Airway epithelial cell (primary cell): ENCODE measurements at places on chromosomes 12 and 14. TPM values are rescaled to one million over a fixed set of nuclear protein-coding genes. Genes with fewer than 3 reads are reported as not detected.

Gene CLEC6A
- total RNA-seq = not detected in 2 replicates

Gene ADAM21
- 0.14 and 1.2 TPM in 2 replicates for total RNA-seq

Gene RASAL1
- total RNA-seq = 0.60 and 1.1 TPM in 2 replicates

Gene NAV3
- 0.74 and 3.0 TPM in 2 replicates for total RNA-seq

Gene CLEC14A
- 0.05 TPM in 1 of 2 replicates, not detected in the other for total RNA-seq

Gene DNAH10
- total RNA-seq = 0.07 TPM in 1 of 2 replicates, not detected in the other

Gene IKZF4
- total RNA-seq = 2.2 and 4.6 TPM in 2 replicates

Gene RNFT2
- total RNA-seq = 0.14 and 1.1 TPM in 2 replicates

Gene NGB
- 0.23 TPM in 1 of 2 replicates, not detected in the other for total RNA-seq

Gene GPRC5D
- total RNA-seq = not detected in 2 replicates

Gene MSRB3
- total RNA-seq = 0.93 and 2.1 TPM in 2 replicates

Gene NTF3
- not detected in 2 replicates for total RNA-seq

Gene KSR2
- not detected in 2 replicates for total RNA-seq

Gene P2RX7
- total RNA-seq = 0.05 and 0.56 TPM in 2 replicates

Gene OR4N5
- total RNA-seq = not detected in 2 replicates

Gene CLMN
- total RNA-seq = 4.1 and 5.7 TPM in 2 replicates

Gene KRT83
- not detected in 2 replicates for total RNA-seq

Gene NFE2
- not detected in 2 replicates for total RNA-seq

Gene RBP5
- total RNA-seq = not detected in 2 replicates

Gene ARG2
- total RNA-seq = 9.7 and 18.3 TPM in 2 replicates

Gene HCAR3
- total RNA-seq = 0.70 and 2.0 TPM in 2 replicates

Gene TAS2R9
- total RNA-seq = not detected in 2 replicates

Gene WNT5B
- total RNA-seq = 5.8 and 8.7 TPM in 2 replicates

Gene CIPC
- total RNA-seq = 13.1 and 16.5 TPM in 2 replicates

Gene TOMM20L
- not detected in 2 replicates for total RNA-seq

Gene MORN3
- 0.21 TPM in 1 of 2 replicates, not detected in the other for total RNA-seq

Gene CACNA2D4
- 0.71 TPM in 1 of 2 replicates, not detected in the other for total RNA-seq

Gene EIF5
- total RNA-seq = 117 and 136 TPM in 2 replicates

Gene SELPLG
- total RNA-seq = 0.28 and 0.42 TPM in 2 replicates

Gene MIP
- not detected in 2 replicates for total RNA-seq

Gene RFLNA
- not detected in 2 replicates for total RNA-seq

Gene ASCL1
- not detected in 2 replicates for total RNA-seq

Gene FBLN5
- total RNA-seq = 1.9 and 2.8 TPM in 2 replicates

Gene PALS1
- 13.2 and 14.4 TPM in 2 replicates for total RNA-seq

Gene CPM
- total RNA-seq = 12.0 and 16.2 TPM in 2 replicates

Gene KHNYN
- 60.4 and 66.9 TPM in 2 replicates for total RNA-seq

Gene SNX6
- 77.6 and 102 TPM in 2 replicates for total RNA-seq

Gene ANAPC7
- total RNA-seq = 40.9 and 53.2 TPM in 2 replicates

Gene WSB2
- total RNA-seq = 73.9 and 83.2 TPM in 2 replicates

Gene BIN2
- 0.42 TPM in 1 of 2 replicates, not detected in the other for total RNA-seq

Gene RERGL
- total RNA-seq = not detected in 2 replicates

Gene TAS2R31
- total RNA-seq = 0.99 TPM in 1 of 2 replicates, not detected in the other

Gene SLC2A13
- total RNA-seq = 2.5 and 2.6 TPM in 2 replicates

Gene GARIN6
- not detected in 2 replicates for total RNA-seq

Gene VRTN
- total RNA-seq = not detected in 2 replicates

Gene OTUB2
- 3.8 and 5.3 TPM in 2 replicates for total RNA-seq

Gene ITGB7
- 4.7 and 5.2 TPM in 2 replicates for total RNA-seq

Gene KERA
- total RNA-seq = not detected in 2 replicates

Gene C1QL4
- 0.42 TPM in 1 of 2 replicates, not detected in the other for total RNA-seq

Gene IL22
- total RNA-seq = not detected in 2 replicates

Gene KRT1
- 0.42 and 0.99 TPM in 2 replicates for total RNA-seq

Gene NUMB
- 24.3 and 28.8 TPM in 2 replicates for total RNA-seq

Gene FBXO33
- 6.3 and 8.4 TPM in 2 replicates for total RNA-seq

Gene CDCA4
- total RNA-seq = 53.5 and 59.1 TPM in 2 replicates

Gene SERPINA10
- not detected in 2 replicates for total RNA-seq
